ENCODE measurements at places on chromosomes 16 and 17. TPM values are rescaled to one million over a fixed set of nuclear protein-coding genes. Genes with fewer than 3 reads are reported as not detected.
A peak's percentile ranks its signal among the peaks of the same experiment; 100 is the strongest.

- H3K27ac ChIP-seq, result no peak overlapping the region
- no peaks in the 10 kb centered on the region for H3K27me3 ChIP-seq
- no peaks in the 10 kb centered on the region for H3K36me3 ChIP-seq
- H3K4me3 ChIP-seq, result no peak overlapping the region
These were observed 46.1 kb upstream of the MARCHF10 start for GRCh38 chr17:62854098-62854680.

GRCh38 chr16:66070140-66070917 is 296.2 kb upstream of the CDH5 start:
- no peaks in the 10 kb centered on the region for H3K4me1 ChIP-seq
- no peaks in the 10 kb centered on the region for H3K36me3 ChIP-seq
- H3K27me3 ChIP-seq, result no peaks in the 10 kb centered on the region
- no peak overlapping the region for H3K27ac ChIP-seq
- no peak for DNase-seq

KRTAP9-4 gene
- not detected for total RNA-seq

CXCL16 gene
- total RNA-seq, result 52.8 TPM

- H3K36me3 ChIP-seq, result peaks cover 9% of the 10 kb centered on the region
- DNase-seq, result peak; percentile 87
- H3K27ac ChIP-seq, result peak overlapping the region; percentile 82
These were observed 661 bp downstream of the LRRC3C start for GRCh38 chr17:39927929-39928857.

DNA sequence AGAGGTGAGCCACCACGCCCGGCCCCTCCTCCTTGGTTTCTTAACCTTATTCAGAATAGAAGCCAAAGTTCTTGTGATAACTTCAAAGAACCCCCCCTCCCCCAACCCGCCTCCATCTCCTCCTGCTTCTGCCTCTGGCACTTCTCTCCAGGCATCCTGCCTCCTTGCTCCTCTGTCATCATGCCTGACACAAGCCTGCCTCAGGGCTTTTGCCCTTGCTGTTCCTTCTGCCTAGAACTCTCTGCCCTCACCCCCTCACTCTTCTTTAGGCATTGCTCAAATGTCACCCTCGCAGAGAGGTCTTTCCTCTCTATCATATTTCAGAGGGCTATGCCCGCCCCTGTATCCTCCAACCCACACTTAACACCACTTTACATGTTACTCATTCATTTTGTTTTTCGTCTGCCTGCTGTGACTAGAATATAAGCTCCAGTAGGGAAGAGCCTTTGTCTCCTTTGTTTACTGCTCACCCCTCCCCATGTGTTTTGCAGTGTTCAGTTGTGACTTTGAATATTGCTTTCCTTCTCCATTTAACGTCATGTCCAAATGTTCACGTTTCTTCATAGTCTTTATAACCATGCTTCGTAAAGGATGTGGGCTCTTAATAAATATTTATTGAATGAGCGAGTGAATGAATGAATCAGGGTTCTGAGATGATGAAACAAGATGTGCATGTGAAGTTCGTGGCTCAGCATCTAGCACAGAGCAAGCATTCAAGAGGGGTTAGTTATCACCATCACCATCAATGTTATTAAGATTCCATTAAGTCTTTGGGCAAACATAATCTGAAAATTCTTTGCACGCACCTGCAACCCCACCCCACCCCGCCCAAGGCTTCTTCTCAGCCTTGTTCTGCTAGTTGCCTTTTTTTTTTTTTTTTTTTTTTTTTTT is 186.2 kb upstream of the WSCD1 start:
- H3K27ac ChIP-seq, result no peak overlapping the region
- no peak overlapping the region for H3K4me3 ChIP-seq
- no peaks in the 10 kb centered on the region for H3K36me3 ChIP-seq
- H3K4me1 ChIP-seq, result no peaks in the 10 kb centered on the region
- no peak for DNase-seq

DNA sequence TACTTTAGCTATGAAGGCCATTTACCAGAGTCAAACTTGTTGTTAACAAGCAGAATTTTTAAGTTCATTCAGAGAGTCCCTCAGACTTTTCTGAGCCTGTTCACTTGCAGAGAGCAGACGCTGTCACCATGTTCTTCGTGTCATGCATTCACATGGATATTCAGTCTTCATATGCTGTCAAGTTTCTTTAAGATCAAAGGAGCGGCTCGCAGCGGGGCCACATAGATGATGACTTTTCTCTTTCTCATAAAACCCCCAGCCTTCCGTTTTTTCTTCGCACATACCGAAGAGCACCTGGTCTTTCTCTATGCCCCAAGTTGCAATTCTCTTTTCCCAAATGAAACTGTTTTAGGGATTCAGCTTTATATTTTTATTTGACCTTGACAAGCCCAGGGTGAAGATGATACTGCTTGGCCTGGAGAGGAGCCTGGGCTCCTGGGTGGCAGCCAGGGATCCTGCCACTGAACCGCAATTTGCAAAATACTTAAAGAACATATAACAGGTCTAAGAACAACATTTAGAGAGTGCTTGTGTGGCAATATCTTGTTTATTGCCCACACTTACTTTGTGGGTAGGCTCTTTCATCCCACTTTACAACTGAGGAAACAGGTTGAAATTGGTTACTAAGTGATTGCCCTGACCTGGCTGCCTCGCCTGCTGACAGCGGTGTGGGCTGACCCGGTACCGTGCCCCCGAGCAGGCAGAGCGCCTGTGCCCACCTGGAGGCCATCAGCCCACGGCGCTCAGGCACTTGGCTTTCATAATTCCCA is 22.9 kb downstream of the SEC14L1 start:
- no peak for DNase-seq
- no peak overlapping the region for H3K4me3 ChIP-seq
- H3K27ac ChIP-seq, result peak overlapping the region; percentile 78
- peaks cover 51% of the 10 kb centered on the region for H3K4me1 ChIP-seq
- peaks cover 54% of the 10 kb centered on the region for H3K36me3 ChIP-seq
- H3K27me3 ChIP-seq, result no peaks in the 10 kb centered on the region

GP1BA gene
- 2.6 TPM for total RNA-seq

CD300LB gene
- total RNA-seq, result 5.5 TPM

TMEM95 gene
- total RNA-seq, result not detected

DNA sequence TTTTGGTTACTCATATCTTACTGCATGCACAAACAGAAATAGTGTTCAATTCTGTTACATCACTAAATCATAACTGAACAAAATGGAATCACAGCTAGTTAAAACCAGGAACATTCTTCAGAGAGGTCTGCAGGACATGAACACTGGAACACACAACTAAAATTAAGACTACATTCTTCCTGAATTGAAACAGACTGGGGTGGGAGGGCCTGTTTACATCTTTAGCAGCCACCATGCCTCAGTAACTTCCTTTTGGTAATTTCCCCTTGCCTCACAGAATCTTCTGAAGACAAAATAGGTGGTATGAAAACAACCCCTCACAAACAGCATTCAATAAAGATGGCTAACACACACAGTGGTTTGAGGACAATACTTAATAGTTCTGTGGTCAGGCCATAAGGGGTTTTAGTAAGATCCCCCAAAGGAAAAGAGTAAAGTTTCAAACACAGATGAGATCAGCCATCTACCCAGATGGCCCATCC is 6.5 kb downstream of the MARF1 start:
- no peak for DNase-seq
- no peaks in the 10 kb centered on the region for H3K27me3 ChIP-seq
- H3K27ac ChIP-seq, result peak overlapping the region; percentile 61
- peaks cover 74% of the 10 kb centered on the region for H3K4me1 ChIP-seq
- H3K36me3 ChIP-seq, result peaks cover 80% of the 10 kb centered on the region

DNA sequence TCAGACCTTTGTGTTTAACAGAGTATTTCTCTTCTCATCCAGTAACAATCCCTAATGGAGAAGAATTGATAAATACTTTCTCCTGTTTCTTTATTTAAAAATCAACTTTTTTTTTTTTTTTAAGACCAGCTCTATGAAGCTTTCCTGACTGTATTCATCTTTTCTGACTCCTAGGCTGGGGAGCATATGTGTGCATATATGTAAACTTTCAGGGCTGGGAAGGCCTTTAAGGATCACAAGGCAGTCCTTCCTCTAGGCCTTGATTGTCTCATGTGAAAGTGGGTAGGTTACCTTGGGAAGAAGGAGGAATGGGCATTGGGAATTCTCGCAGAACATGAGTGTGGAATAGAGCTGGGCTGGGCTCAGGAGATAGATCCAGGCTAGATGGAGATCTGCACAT is 292.9 kb upstream of the SALL1 start:
- no peaks in the 10 kb centered on the region for H3K4me1 ChIP-seq
- H3K4me3 ChIP-seq, result no peak overlapping the region
- peaks cover 33% of the 10 kb centered on the region for H3K27me3 ChIP-seq
- no peak for DNase-seq
- H3K36me3 ChIP-seq, result no peaks in the 10 kb centered on the region

HOXB9 gene
- not detected for total RNA-seq

GRCh38 chr17:68179926-68180285 is 67.9 kb upstream of the AMZ2 start:
- H3K27me3 ChIP-seq, result no peaks in the 10 kb centered on the region
- H3K4me1 ChIP-seq, result peaks cover 43% of the 10 kb centered on the region
- no peaks in the 10 kb centered on the region for H3K36me3 ChIP-seq

DNA sequence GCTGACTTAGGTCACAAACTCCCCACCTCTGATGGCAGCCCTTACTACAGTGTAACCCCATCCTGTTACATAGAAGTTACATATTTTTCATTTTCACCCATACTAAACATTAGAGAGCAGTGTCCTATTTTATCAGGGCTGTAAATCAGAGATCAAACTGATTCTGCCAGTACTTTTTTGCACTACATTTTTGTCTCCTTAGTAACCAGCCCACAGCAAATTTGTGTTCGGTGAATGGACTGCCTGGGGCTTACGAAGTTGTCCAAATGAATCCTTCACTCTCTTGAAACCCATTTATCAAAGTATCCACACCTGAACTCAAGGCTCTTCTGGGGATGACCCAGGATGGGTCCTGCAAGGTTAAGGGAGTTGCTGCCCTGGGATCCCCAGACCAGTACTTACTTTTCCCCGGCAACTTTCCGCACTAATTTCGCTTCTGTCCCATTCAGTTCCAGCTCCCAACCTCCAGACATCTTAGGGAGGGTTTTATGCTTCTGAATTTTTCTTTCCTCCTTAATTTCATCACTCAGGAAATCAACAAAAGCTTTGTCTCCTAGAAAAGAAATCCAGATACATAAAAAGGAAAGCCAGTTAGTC is 1.1 kb downstream of the C1QBP start:
- H3K4me3 ChIP-seq, result peak overlapping the region; percentile 100
- H3K27me3 ChIP-seq, result no peaks in the 10 kb centered on the region
- H3K36me3 ChIP-seq, result no peaks in the 10 kb centered on the region

- peaks cover 59% of the 10 kb centered on the region for H3K36me3 ChIP-seq
- H3K4me1 ChIP-seq, result no peaks in the 10 kb centered on the region
- H3K27me3 ChIP-seq, result no peaks in the 10 kb centered on the region
- no peak overlapping the region for H3K27ac ChIP-seq
- DNase-seq, result peak; percentile 74
These were observed 25.9 kb downstream of the MYH3 start for GRCh38 chr17:10631048-10631700.

KRTAP9-3 gene
- not detected for total RNA-seq

- H3K4me1 ChIP-seq, result no peaks in the 10 kb centered on the region
- no peak overlapping the region for H3K4me3 ChIP-seq
- no peaks in the 10 kb centered on the region for H3K27me3 ChIP-seq
- no peak overlapping the region for H3K27ac ChIP-seq
- H3K36me3 ChIP-seq, result peaks cover 56% of the 10 kb centered on the region
These were observed 33.8 kb downstream of the MAP1LC3B start for GRCh38 chr16:87425941-87426340.

- no peaks in the 10 kb centered on the region for H3K4me1 ChIP-seq
- no peak overlapping the region for H3K27ac ChIP-seq
- H3K4me3 ChIP-seq, result no peak overlapping the region
- no peak for DNase-seq
- no peaks in the 10 kb centered on the region for H3K36me3 ChIP-seq
These were observed 145.6 kb upstream of the MYOCD start for GRCh38 chr17:12519956-12520594.

MPP2 gene
- 1.2 TPM for total RNA-seq

NUP85 gene
- 35.5 TPM for total RNA-seq

- no peak for DNase-seq
- H3K27ac ChIP-seq, result peak overlapping the region; percentile 36
- no peak overlapping the region for H3K4me3 ChIP-seq
- no peaks in the 10 kb centered on the region for H3K27me3 ChIP-seq
- H3K4me1 ChIP-seq, result peaks cover 32% of the 10 kb centered on the region
These were observed 5.8 kb upstream of the ZDHHC7 start for GRCh38 chr16:85017151-85017550.

RNF43 gene
- 0.79 TPM for total RNA-seq

GRCh38 chr16:47211218-47211617 is 67.5 kb upstream of the NETO2 start:
- H3K27ac ChIP-seq, result no peak overlapping the region
- H3K27me3 ChIP-seq, result no peaks in the 10 kb centered on the region
- no peaks in the 10 kb centered on the region for H3K4me1 ChIP-seq
- DNase-seq, result no peak
- H3K4me3 ChIP-seq, result no peak overlapping the region

- no peaks in the 10 kb centered on the region for H3K36me3 ChIP-seq
- no peak for DNase-seq
- H3K4me3 ChIP-seq, result no peak overlapping the region
- no peaks in the 10 kb centered on the region for H3K27me3 ChIP-seq
- peaks cover 2% of the 10 kb centered on the region for H3K4me1 ChIP-seq
- H3K27ac ChIP-seq, result no peak overlapping the region
These were observed 485.5 kb downstream of the WWOX start for GRCh38 chr16:78584991-78585390.

MT1G gene
- total RNA-seq, result 1.1 TPM

HES7 gene
- total RNA-seq, result not detected

GRCh38 chr17:74165797-74166365 is 37.6 kb upstream of the RPL38 start:
- DNase-seq, result no peak
- H3K4me3 ChIP-seq, result no peak overlapping the region
- no peak overlapping the region for H3K27ac ChIP-seq
- no peaks in the 10 kb centered on the region for H3K4me1 ChIP-seq
- peaks cover 27% of the 10 kb centered on the region for H3K27me3 ChIP-seq

- no peaks in the 10 kb centered on the region for H3K36me3 ChIP-seq
- H3K27ac ChIP-seq, result no peak overlapping the region
- H3K27me3 ChIP-seq, result no peaks in the 10 kb centered on the region
- no peaks in the 10 kb centered on the region for H3K4me1 ChIP-seq
- H3K4me3 ChIP-seq, result no peak overlapping the region
These were observed 47.4 kb downstream of the TBX4 start for GRCh38 chr17:61499632-61500031.

MMP28 gene
- total RNA-seq, result 2.5 TPM

GRCh38 chr16:85306793-85307551 is 194.7 kb upstream of the CIBAR2 start:
- H3K36me3 ChIP-seq, result no peaks in the 10 kb centered on the region
- H3K4me3 ChIP-seq, result no peak overlapping the region
- H3K27ac ChIP-seq, result peak overlapping the region; percentile 63
- H3K4me1 ChIP-seq, result peaks cover 85% of the 10 kb centered on the region
- peaks cover 22% of the 10 kb centered on the region for H3K27me3 ChIP-seq

Data from spleen (tissue), 13 donors.